ENCODE measurements at places on chromosomes 7 and 10.

- no peak for DNase-seq
Observed at GRCh38 chr10:45058580-45058979, 57.9 kb downstream of the ZNF22 start.

GRCh38 chr10:23656735-23657134 lies 217.9 kb downstream of the OTUD1 start:
- DNase-seq = no peak

DNA sequence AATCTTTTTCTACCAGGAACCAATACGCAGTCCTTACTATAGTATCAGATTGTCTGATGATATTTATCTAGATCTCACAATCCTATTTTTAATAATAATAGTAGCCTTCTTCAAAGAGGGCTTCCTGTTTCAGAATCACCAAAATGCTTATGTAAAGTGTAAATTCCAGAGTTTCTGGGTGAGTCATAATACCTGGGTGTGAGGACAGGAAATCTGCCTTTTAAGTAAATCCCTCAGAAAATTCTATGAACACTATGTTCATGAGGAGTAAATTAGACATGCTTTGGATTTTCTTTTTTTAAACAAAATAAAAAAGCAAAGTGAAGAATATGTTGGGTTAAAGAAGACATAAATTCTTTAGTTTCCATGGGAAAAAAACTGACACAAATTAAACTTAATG lies 20.5 kb downstream of the DKK1 start:
- DNase-seq = no peak

- no peak for DNase-seq
Observed at GRCh38 chr7:3950249-3950648, 649.2 kb downstream of the SDK1 start.

DNA sequence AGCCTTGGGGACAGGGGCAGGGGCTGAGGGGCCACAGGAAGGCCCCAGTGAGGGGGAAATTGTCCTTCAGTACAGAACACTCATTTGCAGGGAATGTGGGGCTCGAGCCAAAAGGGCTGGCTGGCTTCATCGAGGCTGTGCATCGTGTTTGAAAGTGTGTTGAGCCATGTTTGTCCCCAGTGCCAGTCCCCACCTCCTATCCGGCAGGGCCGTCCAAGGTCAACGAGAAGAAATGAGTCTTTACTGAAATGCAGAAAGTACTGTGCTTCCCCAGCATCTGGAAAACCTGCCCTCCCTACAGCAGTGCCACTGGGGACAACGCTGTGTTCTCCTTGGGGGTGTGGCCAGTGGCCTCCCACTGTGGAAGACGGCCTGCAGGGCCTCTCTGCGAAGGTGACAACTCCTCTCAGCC lies 214.1 kb downstream of the KLF6 start:
- DNase-seq = no peak

- DNase-seq = no peak
Observed at GRCh38 chr7:51543801-51544553, 227.4 kb upstream of the COBL start.

DNA sequence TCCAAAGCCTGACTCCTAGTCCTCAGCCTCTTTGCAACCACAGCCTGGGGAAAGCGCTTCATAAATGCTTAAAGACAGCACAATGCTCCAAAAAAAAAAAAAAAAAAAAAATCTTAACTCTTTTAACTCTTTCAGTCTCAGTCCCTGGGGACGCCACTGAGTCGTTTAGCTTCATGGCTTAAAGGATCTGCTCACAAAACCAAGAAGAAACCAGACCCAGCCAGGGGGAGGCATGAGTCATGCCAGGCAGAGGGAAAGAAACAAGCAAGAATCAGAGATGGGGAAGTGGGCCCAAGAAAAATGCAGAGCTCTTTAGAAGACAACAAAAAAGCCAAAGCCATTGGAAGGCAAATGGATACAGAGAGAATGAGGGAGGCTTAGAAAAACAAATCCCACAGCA lies 32.5 kb upstream of the DOCK1 start:
- no peak for DNase-seq

GRCh38 chr10:69359594-69359993 lies 57.1 kb downstream of the TACR2 start:
- no peak for DNase-seq

DNA sequence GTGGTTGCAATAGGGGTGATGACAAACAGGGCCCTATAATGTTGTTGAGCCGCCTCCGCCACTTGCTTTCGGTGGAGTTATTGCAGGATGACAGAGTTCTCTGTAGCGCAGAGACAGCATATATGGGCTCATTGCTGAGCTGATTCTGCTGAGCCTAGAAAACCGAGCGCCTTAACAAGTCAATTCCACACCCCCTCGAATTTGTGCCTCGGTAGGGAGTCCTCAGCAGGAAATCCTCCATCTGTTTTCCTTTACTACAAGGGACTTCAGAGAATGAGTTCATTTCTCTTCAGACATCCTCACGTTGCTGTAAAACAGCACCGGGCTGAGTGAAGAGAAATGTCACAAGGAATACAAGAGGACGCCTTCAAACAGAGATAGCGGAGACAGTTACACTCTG lies 90.7 kb upstream of the KIAA1217 start:
- DNase-seq = no peak

DNA sequence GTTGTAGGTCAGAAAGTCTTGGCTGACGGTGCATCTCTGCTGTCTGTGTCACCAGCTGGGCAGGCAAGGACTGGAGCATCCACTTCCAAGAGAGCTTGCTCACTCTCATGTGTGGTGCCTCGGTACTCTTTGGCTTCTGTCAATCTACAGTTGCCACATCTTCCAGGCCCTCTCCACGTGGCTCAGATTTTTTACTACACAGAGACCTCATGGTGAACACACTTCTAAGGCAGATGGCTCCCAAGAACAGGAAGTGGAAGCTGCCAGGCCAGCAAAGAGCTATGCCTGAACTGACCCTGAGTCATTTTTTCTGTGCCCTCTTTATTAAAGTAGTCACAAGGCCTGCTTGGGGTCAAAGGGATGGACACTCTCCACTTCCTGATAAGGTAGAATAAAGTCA lies 351.5 kb upstream of the AUTS2 start:
- no peak for DNase-seq

DNA sequence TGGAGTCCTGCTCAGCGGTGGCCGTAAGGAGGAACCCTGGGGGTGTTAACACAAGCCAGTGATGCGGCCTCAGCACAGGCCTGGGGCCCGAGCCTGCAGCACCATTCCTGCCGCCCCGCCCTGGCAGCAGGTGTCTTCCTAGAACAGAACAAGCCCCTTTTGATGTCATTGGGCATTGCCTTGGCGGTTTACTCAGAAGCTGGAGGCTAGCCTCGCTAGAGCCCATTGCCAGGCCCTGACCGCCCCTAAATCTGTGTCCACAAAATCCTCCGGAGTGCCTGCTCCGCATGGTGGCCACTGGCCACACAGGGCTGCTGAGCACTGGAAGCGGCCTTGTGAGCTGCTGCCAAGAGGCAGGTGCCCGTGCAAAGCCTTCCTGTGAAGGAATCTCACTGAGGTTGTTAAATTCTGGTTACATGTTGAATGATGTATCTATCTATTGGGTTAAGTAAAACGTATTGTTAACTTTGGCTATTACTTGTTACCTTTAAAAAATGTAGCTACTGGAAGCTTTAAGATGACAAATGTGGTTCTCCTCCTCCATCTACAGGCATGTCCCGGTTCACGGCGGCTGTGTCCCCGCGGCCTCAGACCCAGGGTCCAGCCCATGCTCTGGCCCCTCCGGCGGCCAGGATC lies 1.2 kb upstream of the INPP5A start:
- no peak for DNase-seq

GRCh38 chr10:112984756-112985155 lies 34.7 kb downstream of the TCF7L2 start:
- no peak for DNase-seq

DNA sequence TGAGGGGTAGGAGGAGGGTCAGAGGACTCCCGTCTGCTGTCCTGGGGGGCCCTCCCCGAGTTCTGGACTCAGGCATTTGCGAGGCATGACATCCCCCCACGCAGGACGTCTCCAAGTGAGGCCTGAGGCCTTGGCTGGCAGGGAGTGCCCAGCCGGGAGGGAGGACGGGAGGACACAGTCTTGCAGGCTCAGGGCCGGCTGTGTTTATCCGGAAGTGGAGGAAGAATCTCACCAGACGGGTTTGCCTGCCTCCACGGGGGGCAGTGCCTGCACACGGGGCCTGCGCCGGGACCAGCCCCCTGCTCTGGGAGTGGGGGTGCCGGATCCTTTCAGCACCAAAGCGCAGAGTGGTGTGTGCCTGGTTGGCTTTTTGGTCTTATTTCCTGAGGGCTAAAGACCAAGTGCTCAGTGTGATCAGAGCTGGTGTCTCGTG lies 10.9 kb downstream of the PWWP2B start:
- no peak for DNase-seq
